ENCODE measurements at places on chromosomes 5 and 9.

- DNase-seq, result peak; percentile 76
Measured at GRCh38 chr5:146340260-146341081, 1.8 kb downstream of the POU4F3 start.

DNA sequence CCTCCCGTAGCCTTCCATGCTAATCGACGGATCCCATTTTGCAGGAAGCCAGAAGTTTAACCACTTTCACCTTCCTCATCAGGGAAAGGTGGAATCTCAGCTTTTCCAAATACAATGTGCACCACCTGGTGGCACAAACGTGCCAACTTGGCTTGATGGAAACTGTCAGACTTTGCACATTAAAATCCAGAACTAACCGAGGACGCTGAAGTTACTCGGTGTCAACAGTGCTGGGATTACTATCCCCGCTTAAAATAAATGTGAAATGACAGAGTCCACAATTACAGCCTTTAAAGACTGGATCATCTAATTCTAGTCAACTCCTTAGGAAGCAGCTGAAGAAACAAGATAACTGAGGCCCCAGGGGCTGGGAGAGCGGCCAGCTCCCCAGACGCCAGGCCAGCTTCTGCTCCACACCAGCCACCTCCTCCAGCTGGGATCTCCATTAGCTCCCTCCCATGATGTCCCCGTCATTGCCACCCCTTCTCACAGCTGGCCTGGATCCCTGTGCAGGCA lies 50.1 kb upstream of the RETREG1 start:
- no peak for DNase-seq

DNA sequence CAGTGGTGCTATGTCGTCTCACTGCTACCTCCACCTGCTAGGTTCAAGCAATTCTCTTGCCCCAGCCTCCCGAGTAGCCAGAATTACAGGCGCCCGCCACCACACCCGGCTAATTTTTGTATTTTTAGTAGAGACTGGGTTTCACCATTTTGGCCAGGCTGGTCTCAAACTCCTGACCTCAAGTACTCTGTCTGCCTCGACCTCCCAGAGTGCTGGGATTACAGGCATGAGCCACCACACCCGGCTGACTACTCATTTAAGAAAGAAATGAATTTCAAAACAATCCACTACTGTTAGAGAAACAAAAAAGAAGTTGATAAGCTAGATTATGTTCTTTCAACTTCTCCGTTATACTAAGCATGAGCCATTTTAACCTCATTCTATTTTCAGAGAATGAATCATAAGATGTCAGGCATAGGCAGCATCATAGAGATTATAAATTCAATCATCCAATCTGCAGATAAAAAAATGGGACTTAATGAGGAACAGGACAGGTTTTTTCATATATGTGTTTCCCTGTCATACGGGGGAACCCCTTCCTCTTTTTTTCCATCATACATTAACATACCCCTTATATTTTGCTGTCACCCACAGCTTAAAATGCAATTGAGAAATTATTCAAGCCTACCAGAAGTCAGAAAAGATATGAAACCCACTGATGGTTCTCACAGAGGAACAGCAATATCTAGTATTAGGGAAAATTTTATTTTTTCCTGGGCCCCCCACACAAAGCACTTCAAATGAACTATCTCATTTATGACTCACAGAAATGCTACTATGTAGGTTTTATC lies 26.5 kb upstream of the ADRB2 start:
- no peak for DNase-seq

GRCh38 chr5:128665747-128666355 lies 127.8 kb upstream of the FBN2 start:
- DNase-seq, result no peak

DNA sequence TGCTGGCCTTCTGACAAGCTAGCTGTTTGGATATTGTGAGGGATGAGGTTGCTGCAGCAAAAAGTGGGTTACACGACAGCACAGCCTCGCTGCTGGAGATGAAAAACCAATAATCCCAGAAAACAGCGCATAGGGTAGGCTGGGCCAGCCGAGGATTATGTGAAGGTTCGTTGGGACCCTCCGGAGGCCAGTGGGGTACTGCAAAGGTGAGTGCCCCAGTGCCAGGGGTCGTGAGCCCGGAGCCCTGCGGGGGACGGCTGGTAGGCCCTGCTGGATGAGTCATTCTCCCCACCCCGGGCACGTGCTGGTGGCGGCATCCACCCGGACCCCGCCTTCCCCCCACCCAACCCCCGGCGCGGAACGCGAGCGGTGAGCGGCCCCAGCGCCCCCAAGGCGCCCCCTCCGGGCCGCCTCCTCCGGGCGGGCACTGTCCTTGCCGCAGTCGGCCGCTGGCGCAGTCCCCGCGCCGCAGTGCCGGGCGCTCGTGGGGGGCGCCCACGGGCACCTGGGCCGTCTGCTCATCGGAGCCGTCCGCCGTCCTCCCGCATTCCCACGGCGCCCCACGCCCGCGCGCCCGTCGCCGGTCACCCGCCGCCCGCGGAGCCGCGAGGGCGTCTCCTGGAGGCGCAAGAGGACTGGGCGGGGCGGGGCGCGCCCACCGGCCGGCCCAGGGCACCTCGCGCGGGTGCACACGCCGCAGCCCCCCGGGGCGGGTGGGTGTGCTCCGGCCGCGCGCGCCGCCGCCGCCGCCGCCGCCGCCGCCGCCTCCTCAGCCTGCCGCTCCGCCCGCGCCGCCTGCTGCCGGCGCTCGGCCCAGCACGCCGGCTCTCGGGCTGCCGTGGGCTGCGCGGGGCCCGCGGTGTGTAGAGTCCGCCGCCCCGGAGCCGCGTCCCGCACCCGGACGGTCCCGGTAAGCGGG lies at the start of gene PHF24:
TSS of gene PHF24 (plus strand) at position 794 of the 919 bp plus-strand sequence. CDS start 13,014 bp downstream, outside the sequence.
- peak; percentile 11 for DNase-seq

GRCh38 chr5:172881691-172882370 lies 47.8 kb downstream of the ERGIC1 start:
- DNase-seq, result peak; percentile 69

- no peak for DNase-seq
Measured at GRCh38 chr9:137521405-137521985, 28.7 kb downstream of the PNPLA7 start.

DNA sequence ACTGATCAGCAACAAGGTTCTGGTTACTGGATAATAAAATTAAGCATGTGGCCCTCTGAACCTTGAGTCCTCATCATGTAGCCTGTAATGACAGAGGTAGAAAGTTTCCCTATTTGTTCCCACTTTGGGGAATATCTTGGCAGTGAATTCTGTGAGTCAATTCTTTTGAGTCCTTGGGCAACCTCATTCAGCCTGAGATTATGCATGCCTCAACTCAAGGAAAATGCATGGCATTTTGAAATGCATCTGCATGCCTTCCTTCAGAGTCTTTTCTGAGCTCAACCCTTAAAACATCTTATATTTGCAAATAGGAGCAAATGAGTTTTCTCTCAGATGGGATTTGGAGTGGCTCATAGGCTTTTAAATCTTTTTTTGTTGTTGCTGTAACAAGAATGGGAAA lies 218.1 kb upstream of the CD180 start:
- DNase-seq, result peak; percentile 68

DNA sequence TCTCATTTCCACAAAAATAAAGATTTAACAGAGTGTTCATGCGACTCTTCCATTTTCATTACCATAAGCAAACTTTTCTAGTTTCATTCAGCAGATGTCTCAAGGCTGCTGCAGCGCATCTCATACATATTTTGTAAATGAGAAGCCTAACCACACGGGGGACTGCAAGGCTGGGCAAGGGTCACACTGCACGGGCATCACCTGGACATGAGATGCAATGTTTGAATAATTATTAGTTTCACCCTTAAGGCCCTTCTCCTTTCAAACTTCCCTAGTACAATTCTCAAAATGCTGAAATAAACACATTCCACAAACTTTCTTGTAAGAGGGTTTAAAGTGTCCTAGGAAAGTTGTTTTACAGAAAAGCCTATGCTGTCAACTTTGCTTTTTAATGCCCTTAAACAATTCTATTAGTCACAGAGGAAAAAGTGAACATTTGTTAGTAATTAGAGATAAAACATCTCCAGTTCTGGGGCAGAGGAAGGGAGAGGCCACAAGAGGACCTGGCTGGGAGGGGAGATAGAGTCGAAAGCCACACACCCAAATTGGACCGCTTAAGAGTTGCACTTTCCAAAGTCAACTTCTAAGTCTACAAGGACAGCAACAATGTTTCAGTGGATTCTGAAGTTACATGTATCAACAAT lies 1.3 kb downstream of the DENND1A start:
- peak; percentile 52 for DNase-seq

DNA sequence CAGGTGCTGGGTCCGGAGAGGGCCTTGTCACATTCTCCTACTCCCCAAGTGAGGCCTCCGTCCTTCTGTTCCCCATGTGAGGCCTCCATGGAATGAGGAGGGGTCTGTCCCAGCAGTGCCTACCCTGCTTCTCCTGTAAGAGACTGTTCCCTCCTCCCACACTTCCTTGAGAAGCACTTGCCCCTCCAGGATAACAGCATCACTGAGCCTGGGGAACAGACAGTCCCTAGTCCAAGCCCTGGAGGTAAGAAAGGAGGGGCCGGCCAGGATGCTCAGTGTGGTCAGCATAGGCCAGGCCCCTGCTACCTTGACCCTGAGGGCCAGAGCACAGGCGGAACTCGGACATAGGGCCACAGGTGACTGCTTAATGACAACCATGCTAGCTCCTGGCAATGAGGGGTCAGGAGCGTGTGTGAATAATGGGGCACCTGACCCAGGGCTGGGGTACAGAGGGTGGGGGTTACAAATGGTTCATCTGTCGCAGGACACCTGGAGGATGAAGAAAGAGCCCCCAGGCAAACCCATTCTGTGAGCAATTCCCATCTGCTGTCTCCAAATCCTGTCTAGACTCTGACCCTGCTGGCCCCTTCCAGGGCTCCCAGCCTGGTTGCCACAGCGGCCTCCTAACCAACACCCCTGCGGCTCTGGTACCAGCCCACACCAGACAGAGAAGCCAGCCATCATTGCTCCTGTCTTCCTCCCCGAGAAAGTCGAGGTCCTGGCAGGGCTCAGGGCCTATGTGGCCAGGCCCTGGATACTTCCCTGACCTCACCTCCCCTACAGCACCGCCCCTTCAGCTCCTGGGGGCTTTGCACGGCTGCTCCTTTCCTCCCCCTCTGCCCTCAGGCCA lies 20.3 kb downstream of the RALGDS start:
- no peak for DNase-seq

DNA sequence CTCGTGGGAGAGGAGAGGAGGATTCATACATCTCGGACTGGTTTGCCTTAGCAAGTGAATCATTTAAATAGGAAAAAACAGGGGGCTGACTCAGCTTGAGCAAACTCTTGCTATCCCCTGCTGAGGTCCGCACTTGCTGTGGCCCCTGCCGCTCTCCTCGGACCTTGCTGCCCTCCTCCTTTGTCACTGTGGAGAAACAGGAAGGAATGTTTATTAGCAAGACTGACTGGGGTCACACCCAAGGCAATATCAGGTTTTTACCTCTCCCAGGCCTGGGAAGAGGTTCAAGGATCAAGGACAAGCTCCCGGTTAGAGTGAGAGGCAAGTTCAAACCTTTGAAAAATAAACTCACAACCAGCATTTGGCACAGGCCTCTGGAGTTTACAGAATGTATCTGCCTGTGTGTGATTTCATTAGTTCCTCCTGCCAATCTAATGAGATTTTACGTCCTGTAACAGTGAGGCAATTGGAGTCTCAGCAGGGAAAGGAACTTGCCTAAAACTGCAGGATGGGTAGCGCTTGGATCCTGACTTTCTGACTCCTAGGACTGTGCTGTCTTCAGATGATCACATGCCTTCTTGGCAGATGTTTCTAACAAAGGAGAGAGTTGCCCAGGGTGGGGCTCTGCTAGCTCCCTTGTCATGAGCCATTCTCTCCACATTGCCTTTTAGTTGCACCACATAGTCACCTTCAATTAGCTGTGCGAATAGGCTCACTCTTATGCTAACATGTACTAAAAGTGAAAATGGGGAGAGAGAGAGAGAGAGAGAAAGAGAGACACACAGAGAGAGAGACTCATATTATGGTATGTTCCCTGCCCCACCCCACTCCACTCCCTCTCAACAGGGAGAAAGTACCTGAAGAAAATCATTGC lies 108.6 kb upstream of the CDKN2B start:
- peak; percentile 72 for DNase-seq

GRCh38 chr5:168072665-168073064 lies 218.8 kb upstream of the WWC1 start:
- no peak for DNase-seq

GRCh38 chr5:124996023-124996763 lies 249.8 kb upstream of the ZNF608 start:
- peak; percentile 78 for DNase-seq

GRCh38 chr5:168808051-168808616 lies 229.0 kb upstream of the PANK3 start:
- DNase-seq, result peak; percentile 44

DNA sequence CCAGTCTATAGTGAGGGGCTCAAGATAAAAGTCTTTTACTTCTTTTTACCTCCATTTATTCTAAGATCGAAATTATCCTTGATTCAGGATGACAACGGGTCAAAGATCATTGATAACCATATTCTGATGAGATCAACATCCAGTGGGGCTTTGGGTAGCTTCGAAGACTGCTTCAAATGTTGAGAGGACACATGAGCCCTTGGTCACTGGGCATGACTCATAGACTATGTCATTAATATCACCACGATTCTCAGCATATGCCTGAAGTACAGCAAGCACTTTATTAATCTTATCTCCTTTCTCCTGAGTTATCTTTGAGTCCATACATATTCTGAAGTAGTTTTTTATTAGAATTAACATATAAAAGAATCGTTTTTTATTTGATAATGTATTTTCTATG lies 117.1 kb upstream of the DAB2 start:
- no peak for DNase-seq

- no peak for DNase-seq
Measured at GRCh38 chr9:130336027-130336610, 70.6 kb downstream of the HMCN2 start.

DNA sequence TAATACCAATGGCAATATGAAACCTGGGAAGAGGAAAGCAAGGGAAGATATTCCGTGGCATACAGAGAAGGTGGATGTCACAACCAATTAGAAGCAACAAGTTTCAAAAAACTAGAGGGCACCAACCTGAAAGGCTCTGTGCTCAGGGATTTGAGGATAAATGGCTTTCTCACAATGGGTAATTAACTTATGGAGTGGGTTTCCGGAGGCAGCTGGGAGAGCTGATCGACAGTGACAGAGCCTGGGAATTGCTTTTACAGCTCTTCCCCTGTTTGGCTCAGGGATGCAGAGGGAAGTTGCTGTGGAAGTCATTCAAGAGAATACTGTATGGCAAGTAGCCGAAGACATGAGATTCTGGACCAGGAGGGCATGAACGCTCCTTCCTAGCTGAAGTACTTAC lies 237.0 kb downstream of the KIF4B start:
- DNase-seq, result no peak

DNA sequence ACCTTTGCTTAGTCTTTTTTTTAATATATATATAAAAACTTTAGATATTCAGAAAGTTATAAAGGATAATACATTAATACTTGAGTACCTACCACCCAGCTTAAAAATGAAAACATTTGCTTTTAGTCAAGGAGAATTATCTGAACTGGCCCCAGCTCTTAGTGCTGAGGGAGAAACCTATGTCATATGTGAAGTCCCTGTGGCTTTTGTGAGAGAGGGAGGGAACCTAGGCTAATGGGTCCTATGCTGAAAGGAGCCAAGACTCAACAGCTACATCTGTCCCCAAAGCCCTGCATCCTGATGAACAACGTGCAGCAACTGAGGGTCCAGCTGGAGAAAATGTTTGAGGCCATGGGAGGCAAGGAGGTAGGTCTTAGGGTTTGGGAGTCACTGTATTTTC lies 92.0 kb upstream of the RUSC2 start:
- DNase-seq, result no peak

GRCh38 chr5:150146862-150147601 lies 8.6 kb downstream of the PDGFRB start:
- no peak for DNase-seq

GRCh38 chr9:119257592-119257991 lies 111.6 kb downstream of the BRINP1 start:
- DNase-seq, result no peak
